ENCODE measurements at places on chromosomes 3 and 15.
A peak's percentile ranks its signal among the peaks of the same experiment; 100 is the strongest.

- peak; percentile 97 for DNase-seq
Measured at GRCh38 chr15:79923515-79924169, 26.8 kb upstream of the MTHFS start.

GRCh38 chr15:89985111-89985510, 16.0 kb upstream of the ZNF710 start:
- DNase-seq, result no peak

DNA sequence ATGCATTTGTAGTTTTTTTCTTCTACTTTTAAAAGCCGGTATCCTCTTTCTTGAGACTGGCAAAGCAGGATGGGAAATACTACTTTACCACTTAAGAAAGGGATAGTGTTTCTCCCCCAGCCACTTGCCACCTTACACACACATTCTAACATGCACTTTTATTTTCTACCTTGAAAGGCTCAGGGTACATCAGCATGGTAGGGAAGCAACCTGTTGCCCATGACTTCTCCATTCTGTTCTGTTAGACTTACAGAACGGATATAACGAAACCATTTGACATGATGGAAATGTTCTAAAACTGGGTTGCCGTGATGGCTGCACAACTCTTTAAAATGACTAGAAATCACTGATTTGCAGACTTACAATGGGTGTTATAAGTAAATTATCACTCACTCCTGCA, 405.5 kb downstream of the SHQ1 start:
- no peak for DNase-seq

DNA sequence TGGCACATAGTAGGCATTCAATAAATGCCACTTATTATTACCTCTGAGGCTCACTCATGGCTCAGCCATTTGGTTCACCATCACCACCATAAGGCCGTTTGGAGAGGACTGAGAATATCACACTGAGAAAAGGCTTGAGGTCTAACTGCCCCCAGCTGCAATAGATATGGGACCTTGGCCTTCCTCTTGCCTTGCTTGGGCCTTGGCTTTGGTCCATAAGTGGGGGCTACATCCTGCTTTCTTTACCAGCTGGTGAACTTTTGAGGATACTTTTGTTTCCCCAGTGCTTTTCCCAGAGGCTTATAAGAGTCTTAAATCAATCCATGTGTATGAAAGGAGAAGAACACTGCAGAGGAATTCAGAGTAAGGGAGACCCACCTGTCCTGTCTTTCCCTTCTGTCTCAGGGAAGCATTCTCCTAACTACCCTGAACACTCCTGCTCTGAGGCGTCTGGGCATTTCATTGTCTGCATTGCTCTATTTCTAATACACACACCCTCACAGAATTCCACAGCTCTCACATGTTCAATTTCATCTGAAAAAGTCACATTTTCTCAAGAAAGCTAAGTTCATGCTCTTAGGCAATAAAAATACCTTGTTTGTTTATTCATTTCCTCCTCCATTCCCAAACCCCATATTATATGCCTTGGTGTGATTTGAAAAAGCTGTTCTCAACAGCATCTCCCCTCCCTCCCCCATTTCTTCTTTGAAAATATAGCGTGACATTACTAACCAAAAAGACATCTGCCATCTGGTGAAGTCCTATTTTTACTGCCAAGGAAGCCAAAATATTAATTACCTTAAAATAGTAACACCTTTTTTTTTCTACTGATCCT, 22.5 kb upstream of the KCNMB2 start:
- DNase-seq, result peak; percentile 75

DNA sequence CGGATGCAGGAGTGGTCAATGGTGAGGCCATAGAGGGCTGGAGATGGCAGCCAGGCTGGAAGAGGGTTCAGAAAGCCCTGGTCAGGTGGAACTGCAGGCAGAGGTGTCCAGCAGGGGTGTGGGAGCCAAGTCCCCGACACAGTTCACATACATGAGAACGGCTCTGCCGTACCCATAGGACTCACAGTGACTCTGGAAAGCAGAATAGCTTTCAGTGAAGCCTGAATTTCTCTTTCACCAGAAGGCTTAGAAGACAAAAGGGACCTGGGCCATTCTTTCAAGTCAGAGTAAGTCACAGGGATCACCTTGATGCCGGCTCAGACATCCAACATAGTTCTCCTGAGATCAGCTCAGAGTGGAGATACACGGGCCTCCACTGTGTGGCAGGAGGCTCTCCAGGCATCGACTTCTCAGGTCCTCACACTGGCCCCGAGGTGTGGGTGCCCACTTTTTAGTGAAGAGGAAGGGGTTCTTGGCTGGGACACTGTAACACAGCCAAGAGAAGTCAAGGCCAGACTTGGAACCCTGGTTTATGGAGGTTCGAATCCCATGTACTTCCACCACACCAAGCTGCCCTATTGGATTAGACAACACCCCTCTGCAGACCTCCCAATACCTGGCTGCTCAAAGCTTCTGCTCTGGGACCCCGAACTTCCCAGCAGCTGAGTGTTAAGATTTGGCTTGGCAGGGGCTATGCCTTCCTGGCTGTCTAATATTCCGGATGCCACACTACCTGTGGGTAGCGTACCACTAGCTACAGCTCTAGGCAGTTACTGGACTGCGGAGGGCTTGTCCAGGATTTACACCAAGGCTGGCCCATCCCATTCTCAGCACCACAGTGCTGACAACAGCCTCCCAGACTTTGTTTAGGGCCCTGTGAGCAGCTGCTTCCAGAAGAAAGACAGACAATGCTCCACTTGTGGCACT, 40.4 kb upstream of the RAB6B start:
- DNase-seq, result no peak

DNA sequence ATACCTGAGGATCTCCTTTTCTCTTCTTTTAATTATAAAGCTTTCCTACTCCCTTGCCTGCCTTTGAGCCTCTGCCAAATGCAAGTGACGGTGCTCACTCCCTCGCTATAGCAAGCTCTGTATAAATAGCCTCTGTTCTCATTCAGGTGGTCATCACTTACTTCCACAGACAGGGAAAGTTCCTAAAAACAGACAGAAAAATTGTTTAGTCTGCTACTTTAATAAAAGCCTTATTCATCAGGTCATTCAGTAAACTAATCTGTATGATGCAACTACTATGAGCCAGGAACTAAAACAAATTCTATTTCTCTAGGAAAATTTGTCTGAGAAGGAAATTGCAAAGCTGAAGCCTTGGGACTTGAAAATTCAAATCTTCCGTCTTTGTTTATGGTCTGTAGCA, 10.2 kb upstream of the DLG1 start:
- no peak for DNase-seq

DNA sequence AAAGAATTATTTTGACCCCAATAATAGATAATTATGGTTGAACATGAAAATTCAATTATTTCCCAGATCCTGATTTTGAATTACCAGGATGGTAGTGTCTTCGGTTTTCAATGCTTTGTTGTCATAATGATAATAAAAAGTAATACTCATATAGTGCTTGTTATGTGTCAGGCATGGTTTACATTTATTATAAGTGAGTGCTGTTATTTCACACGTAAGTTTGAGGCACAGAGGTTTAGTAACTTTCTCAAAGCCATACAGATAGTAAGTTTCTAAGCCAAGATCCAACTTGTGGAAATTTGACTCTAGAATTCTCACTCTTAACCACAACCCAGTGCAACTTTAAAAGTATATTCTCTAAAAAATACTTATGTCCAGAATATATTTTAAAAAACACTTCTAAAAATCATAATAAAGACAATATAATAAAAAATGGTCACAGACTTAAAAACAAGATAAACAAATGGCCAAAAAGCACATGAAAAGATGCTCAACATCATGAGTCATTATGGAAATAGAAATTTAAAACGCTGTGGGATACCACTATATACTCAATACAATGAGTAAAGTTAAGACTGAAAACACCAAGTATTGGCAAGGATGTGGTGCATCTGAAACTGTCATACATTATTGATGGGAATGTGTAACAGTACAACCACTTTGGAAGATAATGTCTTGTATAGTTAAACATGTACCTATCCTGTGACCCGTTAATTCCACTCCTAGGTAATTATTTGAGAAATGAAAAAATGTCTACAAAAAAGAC, 45.2 kb downstream of the SPRED1 start:
- DNase-seq, result no peak
